ENCODE measurements at places on chromosomes 1 and 21.
A peak's percentile ranks its signal among the peaks of the same experiment; 100 is the strongest.

- no peak for DNase-seq
These were observed 37.6 kb downstream of the NDUFS5 start for GRCh38 chr1:39063775-39064174.

GRCh38 chr1:205310976-205311704, 10.4 kb downstream of the NUAK2 start:
- peak; percentile 51 for DNase-seq

DNA sequence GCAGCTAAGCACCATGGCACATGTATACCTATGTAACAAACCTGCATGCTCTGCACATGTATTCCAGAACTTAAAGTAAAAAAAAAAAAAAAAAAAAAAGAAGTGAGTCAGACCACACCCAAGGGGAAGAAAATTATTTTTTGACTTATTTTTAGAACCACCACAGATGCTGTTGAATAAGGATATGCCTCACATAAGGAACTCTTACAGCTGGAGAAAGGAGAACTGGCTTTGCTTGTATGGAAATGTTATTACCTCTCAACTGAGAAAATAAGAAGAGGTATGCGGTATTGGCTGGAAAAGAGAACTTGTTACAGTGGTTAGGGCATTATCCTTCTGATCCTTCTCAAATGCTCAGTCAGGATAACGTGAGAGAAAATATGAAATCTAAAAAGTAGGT, 27.5 kb upstream of the FCER1A start:
- no peak for DNase-seq

GRCh38 chr1:206534552-206534951, 27.2 kb downstream of the RASSF5 start:
- DNase-seq = no peak

- DNase-seq = no peak
These were observed 113.5 kb downstream of the LHX9 start for GRCh38 chr1:198030682-198031081.

DNA sequence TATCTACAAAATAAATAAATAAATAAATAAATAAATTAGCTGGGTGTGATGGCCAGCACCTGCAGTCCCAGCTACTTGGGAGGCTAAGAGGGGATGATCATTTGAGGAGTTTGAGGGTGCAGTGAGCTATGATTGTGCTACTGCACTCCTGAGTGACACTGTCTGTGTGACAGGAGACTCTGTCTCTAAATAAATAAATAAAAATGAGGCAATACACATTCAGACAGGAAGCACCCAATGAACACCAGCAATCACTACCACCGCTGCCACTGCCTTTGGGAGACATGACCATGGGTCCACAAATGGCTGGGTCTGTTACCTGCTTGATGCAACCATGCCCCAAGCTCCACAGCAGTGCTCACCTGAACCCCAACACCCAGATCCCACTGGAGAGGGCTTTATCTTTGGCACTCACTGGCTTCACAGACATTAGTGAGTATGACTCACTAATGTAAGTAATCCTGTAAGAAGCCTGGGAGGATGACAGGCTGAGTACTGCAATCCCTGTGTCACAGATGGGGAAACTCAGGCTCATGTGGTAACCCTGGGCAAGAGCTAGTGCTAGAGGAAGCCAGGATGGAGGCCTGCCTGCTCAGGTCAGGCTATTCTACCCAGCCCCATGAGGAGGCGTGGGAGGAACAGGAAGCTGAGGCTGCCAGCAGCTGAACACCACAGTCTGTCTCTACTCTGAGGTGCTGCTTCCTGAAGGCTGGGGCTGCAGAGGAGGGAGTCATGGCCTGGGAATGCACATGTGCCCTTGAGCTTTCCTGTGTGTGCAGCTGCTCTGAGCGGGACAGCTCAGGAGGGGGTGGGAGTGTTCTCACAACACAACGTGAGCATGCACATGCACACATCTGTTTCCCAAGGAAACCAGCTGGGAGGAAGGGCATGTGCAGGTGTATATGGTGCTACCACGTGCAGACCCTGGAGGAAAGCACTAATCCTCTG, 43.0 kb downstream of the SLC9A1 start:
- DNase-seq = peak; percentile 87

- no peak for DNase-seq
These were observed 60.9 kb downstream of the SIPA1L2 start for GRCh38 chr1:232568906-232569553.

DNA sequence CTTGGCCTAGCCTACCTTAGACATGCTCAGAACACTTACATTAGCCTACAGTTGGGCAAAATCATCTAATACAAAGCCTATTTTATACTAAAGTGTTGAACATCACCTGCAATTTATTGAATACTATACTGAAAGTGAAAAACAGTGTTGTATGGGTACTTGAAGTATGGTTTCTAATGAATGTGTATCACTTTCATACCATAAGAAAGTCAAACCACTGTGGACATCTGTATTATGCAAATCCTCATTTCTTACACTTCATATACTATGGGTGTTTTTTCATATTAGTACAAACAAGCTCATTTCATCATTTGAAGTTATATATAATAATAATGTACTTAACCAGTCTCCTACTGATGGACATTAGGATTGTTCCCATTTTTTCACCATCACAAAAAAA, 41.2 kb downstream of the TDRD5 start:
- DNase-seq = no peak

GRCh38 chr1:177969109-177969508, 749 bp downstream of the SEC16B start:
- no peak for DNase-seq

GRCh38 chr1:7425229-7425628, 345.9 kb upstream of the VAMP3 start:
- DNase-seq = no peak

- DNase-seq = no peak
These were observed 54.1 kb downstream of the NPHP4 start for GRCh38 chr1:5938101-5938646.

- DNase-seq = peak; percentile 41
These were observed 27.5 kb downstream of the OVGP1 start for GRCh38 chr1:111399792-111400610.

GRCh38 chr1:197768014-197768805, 7.1 kb downstream of the DENND1B start:
- DNase-seq = no peak

- DNase-seq = no peak
These were observed 3.6 kb downstream of the ACKR1 start for GRCh38 chr1:159208175-159208825.

GRCh38 chr1:179707406-179707805, 35.7 kb upstream of the FAM163A start:
- DNase-seq = no peak

GRCh38 chr1:203340112-203340790, 10.7 kb downstream of the FMOD start:
- DNase-seq = peak; percentile 84

- DNase-seq = no peak
These were observed 141.0 kb upstream of the NGF start for GRCh38 chr1:115479055-115479482.

DNA sequence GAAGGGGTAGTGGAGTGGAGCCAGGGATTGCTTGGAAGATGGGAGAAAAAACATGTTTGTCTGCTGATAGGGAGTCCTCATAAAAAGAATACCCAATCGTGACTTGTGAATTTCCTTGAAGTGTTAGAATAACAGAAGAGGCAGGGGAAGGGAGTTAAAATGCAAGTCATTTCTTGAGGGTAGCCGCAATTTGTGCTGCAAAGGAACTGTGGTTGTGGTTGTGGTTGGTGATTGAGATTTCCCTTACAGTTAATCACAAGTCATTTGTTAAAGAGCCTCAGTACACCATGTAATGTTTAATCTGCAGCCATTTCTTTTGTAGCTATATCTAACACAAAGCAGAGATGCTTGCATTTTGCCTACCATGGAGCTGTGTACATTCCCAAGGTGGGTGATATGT, 38.5 kb upstream of the EGLN1 start:
- peak; percentile 16 for DNase-seq

DNA sequence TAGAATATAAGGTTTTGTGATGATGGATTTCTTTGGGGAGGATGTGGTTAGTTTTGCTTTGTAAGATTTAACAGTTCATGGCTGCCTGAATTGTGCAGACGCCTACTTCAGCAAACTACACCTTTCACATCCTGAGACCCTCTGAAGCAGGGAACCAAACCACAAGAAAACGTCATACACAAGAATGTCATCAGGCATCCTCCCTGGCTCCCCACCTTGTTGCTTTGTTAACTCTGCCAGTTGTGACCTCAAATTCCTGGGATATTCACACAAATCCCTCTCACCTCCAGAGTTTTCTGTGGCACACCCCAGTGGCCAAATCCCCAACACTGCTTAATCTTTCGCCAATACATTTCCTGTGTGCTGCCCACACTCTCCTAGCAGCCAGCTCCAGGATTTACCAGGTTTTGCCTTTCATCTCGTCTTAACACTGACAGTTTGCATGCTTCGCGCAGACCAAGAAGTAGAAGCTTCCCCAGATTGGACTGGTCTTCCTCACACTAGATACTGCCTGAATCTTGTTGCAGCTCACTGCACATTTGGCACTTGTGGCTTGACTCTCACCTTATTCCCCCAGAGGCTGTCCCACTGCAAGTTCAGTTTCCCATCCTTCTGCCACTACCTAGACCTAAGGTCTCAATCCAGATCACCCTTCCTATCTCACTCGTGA, 51.1 kb upstream of the CTTNBP2NL start:
- no peak for DNase-seq

All from GM10248 (cell line).